HuH-7.5 (cell line): ENCODE measurements at places on chromosomes 13 and 19.

- DNase-seq: no peak
These were observed 24.6 kb downstream of the ZMYM5 start for GRCh38 chr13:19838865-19839275.

GRCh38 chr19:23415561-23416191 lies 20.4 kb upstream of the ZNF91 start:
- DNase-seq: peak; percentile 67

- DNase-seq: no peak
These were observed 14.0 kb downstream of the ZNF114 start for GRCh38 chr19:48283908-48284307.

- no peak for DNase-seq
These were observed 2.4 kb downstream of the CD33 start for GRCh38 chr19:51227326-51227725.

DNA sequence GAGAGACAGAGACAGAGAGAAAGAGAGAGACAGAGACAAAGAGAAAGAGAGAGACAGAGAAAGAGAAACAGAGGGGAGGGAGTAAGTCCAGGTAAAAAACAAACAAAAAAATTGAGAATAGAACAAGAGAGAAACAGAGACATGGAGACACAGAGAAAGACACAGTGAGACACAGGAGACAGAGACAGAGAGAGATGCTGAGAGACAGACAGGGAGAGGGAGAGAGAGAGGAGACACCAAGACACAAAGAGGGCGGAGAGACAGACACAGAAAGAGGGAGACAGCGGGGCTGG lies 5.8 kb upstream of the PROZ start:
- DNase-seq: no peak

DNA sequence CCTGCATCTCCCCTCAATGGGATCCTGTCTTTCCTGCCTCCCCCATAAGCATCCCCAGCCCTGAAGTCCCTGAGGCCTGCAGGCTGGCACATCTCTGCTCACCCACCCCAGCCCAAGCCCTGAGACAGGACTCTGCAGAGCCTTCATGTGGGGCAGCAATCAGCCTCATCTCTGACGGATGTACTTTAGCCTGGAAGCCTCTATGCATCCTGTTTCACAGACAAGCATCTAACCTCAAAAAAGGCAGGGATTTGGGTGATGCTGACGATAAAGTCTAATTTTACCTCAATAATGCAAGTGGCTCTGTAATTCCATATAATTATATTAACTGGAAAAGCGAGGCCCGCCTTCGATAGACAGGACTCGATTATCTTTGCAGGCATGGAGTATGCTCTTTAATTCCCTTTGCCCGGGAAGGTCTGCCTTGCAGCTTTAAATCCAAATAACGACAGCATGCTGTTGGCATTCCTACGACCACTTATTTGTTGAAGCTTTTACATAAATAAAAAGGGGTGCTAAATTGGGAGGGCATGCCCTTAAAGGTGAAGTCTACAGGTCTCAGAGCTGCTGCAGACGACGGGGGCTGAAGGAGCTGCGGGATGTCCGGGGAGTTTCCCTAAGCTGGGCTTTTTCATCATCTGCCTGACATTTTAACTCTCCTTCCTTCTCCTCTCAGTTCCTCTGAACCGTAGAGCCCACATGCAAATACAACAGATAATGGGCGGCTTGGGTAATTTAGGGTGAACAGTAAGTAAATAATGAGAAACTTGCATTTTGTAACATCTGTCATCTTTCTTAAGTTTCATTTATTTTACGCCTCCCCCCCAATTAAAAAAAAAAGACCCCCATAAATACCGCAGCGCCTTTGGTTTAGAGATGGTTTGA lies 211.5 kb downstream of the URI1 start:
- DNase-seq: no peak

DNA sequence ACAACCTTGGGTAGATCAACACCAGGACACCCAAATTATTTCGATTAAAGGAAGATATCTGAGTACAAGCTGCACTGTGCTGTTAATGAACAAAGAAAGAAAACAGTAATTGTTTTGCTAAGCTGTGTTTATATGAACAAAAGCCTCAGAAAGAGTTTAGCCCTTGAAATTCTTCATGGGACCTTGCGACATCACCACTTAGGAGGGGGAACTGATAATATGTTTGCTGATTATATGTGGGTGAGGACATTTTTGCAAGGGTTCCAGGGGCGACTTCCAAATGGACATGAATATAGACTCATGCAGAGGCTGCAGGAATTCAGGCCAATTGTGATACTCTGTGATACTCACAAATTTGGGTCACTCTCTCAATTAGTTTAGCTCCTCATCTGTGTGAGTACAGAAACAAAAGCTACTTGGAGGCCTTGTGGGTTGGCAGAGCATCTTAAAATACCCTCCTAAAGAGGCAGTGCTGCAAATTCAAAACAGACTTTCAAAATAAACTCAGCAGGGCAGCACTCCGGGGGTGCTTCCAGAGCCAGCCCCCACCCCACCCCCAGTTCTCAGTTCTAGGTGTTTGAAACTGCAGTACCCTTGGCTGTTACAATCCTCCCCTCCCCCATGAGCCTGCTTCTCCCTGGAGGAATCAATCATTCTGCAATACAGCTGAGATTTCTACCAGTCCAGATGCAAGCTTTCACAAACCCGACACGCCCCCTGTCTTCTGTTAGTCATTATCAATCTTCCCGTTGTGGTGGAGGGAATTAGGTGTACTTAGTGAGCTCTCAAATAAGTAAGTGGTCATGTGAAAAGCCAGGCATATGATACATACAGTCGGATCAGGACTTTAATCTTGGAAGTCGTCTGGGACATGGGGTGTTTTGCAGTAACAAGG lies 97.0 kb upstream of the MBNL2 start:
- no peak for DNase-seq
